ENCODE measurements at places on chromosomes 6 and 20.

GRCh38 chr20:61765871-61766654 lies 299.6 kb downstream of the TAF4 start:
- no peak for DNase-seq

GRCh38 chr6:35185302-35185681 lies 28.5 kb upstream of the SCUBE3 start:
- DNase-seq = no peak

GRCh38 chr6:34819571-34820480 lies 27.9 kb downstream of the BLTP3A start:
- no peak for DNase-seq

DNA sequence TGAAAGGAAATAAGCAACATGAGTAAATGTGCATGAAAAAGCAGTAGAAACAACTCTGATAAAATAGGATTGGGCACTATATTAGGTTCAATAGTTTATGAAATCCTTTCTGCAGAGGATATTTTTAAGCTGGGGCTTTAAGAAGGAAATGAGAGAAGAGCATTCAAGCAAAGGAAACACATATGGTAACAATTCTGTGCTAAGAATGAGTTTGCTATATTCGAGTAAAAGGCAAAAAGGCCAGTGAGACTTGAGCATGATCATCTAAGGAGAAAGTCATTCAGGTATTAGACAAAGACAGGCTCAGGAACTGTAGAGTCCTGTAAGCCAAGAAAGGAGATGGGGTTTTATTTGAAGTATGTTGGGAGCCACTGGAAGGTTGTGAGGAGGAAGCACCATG lies 387.1 kb upstream of the FLRT3 start:
- DNase-seq = no peak

DNA sequence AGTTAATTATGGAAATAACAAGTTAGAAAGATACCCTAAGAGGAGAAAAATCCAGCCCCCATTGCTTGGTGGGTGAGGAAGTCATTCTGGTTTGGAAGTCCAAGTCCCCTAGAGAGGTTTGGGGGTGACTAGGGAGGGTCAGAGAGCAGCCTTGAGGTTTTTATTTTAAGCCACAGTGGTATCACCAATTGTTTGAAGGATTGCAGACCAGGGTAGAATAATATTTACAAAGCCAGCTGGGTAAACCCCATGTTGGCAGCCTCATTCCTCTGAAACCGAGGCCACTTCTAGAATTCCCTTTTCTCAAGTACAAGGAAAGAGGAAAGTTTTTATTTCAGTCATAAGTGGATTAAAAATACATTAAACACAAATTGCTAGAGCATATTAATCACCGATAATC lies 99.7 kb downstream of the TMEM170B start:
- no peak for DNase-seq

DNA sequence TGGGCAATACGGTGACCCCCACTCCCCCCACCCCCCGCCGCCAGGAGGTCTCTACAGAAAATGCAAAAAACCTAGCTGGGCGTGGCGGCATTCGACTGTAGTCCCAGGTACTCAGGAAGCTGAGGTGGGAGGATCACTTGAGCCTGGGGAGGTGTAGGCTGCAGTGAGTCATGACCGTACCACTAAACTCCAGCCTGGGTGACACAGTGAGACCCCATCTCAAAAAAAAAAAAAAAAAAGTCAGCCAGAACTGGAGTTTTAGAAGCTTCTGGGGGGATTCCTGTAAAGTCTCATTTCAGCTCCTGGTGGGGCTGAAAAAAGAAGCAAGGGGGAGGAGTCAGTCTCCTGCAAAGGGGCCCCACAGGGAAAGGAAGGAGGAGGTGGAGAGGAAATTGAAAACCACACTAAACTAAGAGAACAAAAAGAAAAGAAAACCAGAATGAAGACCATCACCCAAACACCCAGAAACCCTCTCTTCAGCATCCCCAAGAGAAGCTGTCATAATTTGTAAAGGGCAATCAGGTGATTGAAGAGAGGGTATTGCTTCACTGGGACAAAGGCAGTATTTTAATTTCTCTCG lies 50.4 kb downstream of the NOL4L start:
- no peak for DNase-seq

- DNase-seq = no peak
These were observed 31.9 kb downstream of the C6orf89 start for GRCh38 chr6:36917541-36918193.
